ENCODE measurements at places on chromosomes 5 and 9.

GRCh38 chr9:87894998-87895625 is 12.4 kb downstream of the SPATA31E1 start:
- DNase-seq, result no peak

- no peak for DNase-seq
Measured at GRCh38 chr5:159508344-159508743, 178.1 kb upstream of the IL12B start.

DNA sequence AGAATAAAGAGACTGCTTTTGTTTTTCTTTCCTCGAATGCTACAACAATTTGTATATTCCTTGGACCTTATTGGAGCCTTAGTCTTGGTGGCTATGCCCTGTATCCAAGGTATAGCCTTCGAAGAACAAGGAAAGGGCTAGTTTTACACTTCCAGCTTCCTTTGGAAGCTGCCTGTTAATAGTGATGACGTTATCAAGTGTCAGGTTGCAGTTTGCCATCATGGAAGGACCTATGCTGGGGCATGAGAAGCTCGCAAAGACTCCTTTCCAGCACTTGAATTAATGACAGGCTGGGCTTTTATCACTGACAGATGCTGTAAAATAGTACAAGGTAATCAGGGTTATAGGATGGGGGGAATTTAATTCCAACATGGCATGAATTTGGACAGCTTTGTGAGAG is 157.9 kb downstream of the KDM4C start:
- DNase-seq, result no peak

DNA sequence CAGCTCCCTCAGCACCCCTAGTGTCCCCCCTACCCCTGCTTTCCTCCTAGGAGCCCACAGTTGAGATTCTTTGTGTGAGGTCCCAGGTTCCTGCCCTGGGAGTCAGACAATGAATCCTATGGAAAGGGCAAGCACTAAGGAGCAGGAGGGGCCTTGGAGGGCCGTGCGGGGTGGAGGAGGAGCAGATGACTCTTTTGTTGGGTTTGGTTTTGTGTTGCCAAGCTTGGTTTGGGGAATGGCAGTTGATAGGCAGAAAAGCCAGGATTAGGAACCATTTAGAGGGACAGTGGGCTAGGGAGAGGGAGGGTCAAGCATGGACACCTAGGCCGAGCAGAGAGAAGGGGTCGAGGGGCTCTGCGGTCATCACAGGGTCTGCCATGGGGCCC is 61.6 kb upstream of the SPTLC1 start:
- no peak for DNase-seq

DNA sequence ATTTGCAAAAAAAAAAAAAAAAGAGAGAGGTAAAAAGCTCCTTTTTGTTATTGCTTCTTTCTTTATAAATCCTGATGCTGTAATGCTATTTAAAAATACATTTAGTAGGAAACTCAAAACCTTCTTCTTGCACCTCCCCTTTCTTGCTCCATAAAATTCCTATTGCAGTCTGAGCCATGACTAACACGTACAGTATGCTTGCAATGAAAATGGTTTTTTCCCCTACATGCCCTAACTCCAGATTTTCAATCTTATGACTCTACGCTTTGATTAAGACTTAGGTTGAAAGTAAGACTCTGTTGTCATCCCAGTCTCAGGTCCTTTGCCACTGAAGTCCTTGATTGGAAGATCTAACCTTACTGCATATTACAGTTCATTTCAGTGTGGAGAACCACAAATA is 23.9 kb downstream of the FGF10 start:
- no peak for DNase-seq
